Spinal cord (tissue), 10 donors: ENCODE measurements at places on chromosomes 5 and 9.
A peak's percentile ranks its signal among the peaks of the same experiment; 100 is the strongest.

DNA sequence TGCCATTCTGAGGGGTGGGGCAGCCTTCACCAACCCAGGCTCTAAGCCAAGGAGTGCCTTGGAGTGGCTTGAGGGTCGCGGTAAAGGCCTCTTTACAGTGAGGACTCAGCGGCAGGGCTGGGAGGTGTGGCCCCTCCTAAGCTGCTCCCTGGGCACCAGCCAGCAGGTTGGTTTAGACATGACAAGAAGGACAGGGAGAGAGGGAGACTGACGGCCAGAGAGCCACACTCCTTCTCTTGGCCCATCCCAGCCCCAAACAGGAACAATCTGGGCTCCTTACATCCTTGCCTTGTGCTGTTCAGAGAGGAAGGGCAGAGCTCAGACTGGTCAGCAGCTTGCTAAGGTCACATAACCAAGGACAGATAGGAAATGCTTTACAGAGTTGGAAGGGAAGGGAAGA, 94.5 kb downstream of the LMX1B start:
- DNase-seq: no peak

GRCh38 chr5:164652276-164652660, 1146.8 kb downstream of the MAT2B start:
- DNase-seq: no peak

- no peak for DNase-seq
Measured at GRCh38 chr5:76807296-76807695, 11.5 kb upstream of the F2RL1 start.

DNA sequence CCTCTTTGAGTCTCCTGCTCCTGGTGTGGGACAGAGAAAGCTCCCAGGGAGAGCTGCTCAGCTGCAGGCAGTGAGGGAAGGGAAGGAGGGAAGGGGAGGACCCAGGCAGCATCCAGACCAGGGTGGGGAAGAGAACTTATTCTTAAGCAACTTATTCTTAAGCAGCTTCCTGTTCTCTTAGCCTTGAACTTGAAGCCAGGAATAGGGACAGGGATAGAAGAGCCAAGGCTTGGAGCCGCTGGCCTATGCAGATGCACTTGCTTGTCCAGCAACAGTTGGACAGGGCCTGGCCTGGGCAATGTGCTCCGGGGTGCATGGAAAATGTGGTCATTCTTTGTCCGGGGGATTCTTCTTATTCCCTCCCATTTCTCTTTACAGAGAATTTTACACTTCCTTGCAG, 31.4 kb upstream of the SPTLC1 start:
- no peak for DNase-seq

DNA sequence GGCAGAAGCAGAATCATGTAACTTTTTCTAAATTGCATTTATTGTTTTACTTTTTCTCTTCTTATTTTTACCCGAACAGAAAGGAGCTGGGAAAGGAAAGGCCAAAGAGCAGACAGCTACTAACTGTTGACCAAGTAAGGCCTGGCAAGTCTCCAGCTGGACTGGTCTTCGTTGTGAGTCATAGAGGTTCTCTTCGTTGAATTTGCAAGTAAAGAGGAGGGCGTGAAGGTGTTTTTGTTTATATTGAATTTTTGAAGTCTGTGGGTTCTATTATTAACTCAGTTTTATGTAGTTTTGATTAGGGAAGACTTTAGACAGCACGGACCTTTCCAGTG, 416.5 kb upstream of the CCNH start:
- DNase-seq: peak; percentile 26

- no peak for DNase-seq
Measured at GRCh38 chr9:136840140-136840876, 2.0 kb upstream of the AJM1 start.

DNA sequence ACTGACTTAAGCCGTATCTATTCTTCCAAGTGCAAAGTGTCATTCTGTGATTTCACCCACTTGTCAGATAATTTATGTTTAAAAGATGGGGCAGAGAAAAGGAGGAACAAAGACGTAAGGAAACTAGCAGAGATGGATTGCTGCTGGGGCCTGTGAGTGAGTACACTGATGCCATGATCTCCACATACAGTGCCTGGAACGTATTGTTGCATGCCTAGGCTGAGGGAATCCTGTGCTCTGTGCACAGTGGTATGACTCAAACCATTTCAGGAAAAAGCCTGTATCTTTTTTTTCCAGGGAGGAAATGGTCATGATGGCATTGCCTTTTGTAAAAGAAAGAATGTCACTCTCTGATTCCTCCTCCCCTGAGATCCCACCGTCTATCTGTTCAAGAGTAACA, 359.5 kb upstream of the ADAMTS16 start:
- no peak for DNase-seq

- DNase-seq: no peak
Measured at GRCh38 chr9:30697958-30698357, 1686.5 kb upstream of the ACO1 start.

- DNase-seq: no peak
Measured at GRCh38 chr5:40430101-40430710, 249.5 kb upstream of the PTGER4 start.

- DNase-seq: no peak
Measured at GRCh38 chr5:79436224-79436623, 77.7 kb downstream of the HOMER1 start.

DNA sequence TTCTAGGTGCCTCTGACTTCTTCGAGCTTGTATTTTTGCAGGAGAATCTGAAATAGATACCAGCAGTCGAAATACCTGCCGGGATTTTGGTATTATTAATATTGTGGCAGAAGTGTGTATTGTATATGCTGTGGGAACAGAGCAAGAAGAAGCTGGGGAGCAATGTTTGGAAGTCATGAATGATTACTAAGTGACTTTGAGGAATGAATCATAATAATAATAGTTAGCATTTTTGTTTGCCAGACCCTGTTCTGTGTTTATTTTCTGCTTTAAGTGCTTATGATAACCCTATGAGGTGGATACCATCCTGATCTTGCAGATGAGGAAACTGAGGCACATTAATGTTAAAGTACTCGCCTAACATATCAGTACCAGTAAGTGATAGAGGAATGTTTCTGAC, 32.4 kb downstream of the RAB24 start:
- no peak for DNase-seq

DNA sequence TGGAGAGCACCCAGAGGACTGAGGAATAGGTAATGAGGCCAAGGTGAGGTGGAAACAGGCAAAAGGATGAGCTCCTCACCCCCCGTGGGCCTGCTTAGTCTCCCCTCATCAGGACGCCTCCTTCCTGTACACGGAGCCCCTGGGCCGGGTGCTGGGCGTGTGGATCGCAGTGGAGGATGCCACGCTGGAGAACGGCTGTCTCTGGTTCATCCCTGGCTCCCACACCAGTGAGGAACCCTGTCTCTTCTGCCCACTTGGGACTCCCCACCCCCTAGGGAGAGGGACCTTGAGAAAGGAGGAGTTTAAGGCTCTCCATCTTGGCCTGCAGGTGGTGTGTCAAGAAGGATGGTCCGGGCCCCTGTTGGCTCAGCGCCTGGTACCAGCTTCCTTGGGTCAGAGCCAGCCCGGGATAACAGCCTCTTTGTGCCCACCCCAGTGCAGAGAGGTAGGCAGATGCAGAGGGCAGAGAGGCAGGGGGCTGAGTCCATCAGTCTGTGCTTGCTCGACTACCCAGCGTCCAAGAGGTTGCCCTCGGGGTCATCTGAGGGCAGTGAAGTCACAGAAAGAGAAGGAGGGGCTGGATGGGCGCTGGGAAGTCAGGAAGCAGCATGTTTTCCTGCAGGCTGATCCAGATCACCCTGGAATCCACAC, 7.0 kb downstream of the DOLK start:
- peak; percentile 74 for DNase-seq

- no peak for DNase-seq
Measured at GRCh38 chr5:77983482-77984199, 207.5 kb upstream of the TBCA start.

DNA sequence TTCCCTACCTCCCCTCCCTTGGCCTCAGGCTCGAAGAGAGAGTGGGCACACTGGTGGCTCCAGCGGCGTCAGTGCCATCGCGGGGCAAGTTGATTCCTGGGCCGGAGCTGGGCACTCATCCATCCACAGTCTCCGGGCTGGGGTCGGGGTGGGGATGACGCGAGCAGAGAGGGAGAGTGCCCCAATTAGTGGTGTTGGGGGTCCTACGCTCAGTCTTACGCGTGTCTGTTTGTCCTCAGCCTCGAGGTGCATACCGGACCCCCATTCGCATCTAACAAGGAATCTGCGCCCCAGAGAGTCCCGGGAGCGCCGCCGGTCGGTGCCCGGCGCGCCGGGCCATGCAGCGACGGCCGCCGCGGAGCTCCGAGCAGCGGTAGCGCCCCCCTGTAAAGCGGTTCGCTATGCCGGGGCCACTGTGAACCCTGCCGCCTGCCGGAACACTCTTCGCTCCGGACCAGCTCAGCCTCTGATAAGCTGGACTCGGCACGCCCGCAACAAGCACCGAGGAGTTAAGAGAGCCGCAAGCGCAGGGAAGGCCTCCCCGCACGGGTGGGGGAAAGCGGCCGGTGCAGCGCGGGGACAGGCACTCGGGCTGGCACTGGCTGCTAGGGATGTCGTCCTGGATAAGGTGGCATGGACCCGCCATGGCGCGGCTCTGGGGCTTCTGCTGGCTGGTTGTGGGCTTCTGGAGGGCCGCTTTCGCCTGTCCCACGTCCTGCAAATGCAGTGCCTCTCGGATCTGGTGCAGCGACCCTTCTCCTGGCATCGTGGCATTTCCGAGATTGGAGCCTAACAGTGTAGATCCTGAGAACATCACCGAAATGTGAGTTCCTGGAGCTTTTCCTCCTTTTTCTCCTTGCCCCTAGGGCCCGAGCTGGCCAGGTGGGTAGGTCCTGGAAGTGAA, 861 bp downstream of the NTRK2 start:
- DNase-seq: peak; percentile 73

DNA sequence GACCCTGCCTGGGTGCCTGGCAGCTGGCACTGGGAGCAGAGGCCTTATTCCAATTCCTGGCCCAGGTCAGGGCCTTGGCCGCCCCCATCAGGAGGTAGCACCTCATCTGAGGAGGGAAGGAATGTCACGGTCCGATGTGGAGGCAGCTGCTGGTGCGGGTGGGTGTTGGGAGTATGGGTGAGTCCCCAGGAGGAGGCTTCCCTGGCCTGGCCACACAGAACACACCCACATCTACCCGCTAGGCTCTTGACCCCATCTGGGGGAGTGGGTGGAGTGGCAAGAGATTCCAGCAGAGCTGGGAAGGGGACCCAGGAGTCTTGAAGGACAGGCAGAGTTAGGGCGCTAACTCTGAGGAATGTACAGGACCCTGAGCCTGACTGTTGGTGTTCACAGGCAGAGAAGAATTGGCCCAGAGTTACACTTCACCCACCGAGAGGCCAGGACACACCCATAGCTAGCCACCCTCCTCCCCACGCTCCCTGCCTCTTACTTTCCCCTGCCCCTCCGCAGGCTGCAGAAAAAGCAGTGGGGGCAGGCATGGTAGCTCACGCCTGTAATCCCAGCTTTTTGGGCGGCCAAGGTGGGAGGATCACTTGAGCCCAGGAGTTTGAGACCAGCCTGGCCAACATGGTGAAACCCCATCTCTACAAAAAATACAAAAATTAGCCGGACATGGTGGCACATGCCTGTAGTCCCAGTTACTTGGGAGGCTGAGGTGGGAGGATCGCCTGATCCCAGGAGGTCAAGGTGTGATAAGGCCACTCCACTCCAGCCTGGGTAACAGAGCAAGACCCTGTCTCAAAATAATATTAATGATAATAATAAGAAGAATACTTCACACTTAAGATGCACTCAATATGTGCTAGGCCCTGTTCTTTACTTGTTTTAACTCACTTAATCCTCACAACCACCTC, 6.0 kb downstream of the OLFML2A start:
- no peak for DNase-seq

DNA sequence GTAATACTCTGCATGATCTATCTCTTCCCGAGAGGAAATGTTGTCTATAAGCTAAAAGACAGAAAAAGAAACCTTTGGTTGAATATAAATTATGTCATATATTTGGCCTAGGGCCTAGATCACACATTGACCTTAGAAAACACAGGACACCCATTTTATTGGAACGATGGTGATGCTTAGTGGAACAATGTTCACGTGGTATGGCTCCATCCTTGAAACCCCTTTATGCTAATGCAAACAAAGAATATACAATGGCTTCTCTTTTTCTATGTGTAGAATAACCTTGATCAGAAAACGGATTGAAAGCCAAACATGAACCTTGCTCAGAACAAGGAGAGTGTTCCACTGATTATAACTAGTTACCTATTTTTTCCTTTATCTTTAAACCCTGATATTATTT, 24.5 kb downstream of the MRPS27 start:
- no peak for DNase-seq

- DNase-seq: no peak
Measured at GRCh38 chr5:123945548-123945947, 433.6 kb downstream of the CSNK1G3 start.

- DNase-seq: no peak
Measured at GRCh38 chr5:151492729-151493128, 45.3 kb downstream of the SLC36A1 start.

DNA sequence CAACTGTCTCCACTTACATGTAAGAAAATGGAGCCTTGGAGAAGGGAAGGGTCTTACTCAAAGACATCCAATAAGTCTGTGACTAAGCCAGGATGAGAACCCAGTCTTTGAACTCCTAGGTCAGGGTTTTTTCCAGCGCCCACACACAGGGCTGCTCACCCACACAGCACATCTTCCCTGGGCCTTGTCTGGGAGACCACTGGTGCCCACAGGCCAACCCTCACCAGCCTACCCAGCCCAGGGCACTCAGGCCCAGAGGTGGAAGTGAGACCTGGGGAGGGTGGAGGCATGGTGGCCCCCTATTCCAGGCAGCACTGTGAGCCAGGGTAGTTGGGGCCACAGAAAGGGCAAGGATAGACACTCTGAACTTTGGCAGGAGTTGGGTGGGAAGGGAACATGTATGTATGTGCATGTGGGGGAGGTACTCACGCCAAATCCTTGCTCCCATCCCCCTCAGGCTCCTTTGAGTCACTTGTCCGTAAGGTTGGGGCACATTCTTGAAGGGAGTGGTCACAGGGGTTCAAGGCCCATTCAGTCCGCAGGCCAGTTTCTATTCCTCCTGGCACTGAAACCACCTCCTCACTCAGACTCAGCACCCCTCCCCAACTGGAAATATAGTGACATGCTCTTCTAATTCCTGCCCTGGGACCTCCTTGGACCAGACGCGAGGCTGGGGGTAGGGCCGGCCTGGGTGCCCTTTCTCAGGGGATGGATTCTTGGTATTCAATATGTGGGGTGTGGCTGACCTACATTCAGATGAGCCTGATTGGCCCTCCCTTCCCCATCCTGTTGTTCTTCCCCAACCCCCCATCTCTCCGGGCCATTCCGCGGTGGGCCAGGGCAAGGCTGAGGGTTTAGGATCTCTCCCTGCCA, 2.9 kb upstream of the SLC4A9 start:
- no peak for DNase-seq

DNA sequence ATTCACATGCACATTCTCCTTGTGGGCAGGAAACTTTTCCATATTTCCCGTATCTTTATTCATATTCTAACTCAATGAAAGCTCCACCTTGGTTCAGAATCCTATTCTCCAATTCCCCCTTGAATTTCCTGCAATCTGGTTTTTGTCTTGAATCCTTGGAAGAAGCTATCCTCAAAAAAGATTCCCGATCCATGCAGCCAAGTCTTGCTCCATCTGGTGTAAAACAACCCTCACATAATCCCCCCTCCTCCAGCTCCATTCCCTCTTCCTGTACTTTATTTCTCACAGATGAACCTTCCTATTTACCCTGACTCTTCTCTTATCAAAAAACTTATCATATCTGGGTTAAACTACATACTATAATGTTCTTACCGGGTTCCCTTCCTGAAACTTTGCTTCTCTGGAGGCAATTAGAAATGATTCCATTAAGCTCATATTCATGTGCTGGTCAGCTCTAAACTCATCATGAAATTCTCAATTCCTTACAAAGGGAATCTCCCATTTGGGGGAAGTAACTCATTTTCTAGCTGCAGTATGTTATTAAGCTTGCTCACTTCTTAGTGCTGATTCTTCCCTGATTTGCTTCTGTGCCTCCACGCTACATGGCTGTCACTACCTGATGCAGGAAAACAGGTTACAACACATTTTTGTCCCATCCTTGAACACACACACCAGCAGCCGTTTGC, 81.7 kb downstream of the GNAQ start:
- no peak for DNase-seq
